Kidney (tissue), 22 donors: ENCODE measurements at places on chromosomes 6 and 20. TPM values are rescaled to one million over a fixed set of nuclear protein-coding genes. Genes with fewer than 3 reads are reported as not detected.

DNA sequence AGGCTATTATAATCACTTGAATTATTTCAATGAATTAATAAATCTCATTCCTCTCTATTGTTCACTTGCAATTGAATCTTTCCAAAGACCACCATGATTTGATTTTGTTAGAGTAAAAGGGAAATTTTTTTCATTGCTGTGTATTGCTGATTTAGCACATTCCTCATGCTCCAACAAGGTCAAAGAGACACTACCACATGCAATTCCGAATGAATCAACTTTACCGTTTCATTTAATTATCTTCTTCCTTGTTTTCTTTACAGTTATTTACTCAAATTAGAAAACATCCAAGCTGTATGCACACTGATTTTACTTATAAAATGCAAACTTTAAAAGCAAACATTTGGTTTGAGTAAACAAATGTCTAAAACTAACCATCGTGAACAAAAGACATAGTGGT lies 967 bp downstream of the KIAA0408 start:
- DNase-seq, result no peak

DNA sequence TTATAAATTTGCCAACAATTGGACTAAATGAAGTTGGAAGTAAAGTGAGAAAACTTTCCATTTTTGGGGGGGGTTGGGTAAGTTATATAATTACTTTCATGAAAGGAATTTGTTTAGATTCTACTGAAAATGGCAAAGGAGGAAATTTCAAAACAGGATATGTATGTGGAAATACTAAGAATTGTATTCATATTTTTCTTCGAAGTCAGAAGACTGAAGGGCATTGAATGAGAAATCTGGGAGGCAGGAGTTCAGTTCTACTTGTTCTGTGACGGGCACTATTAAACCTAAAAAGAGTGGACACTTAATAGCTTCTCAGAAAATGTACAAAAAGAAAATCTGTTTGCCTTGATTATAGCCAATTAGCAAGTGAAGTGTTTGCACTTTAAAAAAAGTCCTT lies 114.7 kb downstream of the PRIM2 start:
- no peak for DNase-seq

GRCh38 chr20:5197847-5198650 lies 71.2 kb downstream of the CDS2 start:
- no peak for DNase-seq

GRCh38 chr20:62047666-62048345 lies 17.9 kb downstream of the TAF4 start:
- no peak for DNase-seq

Gene LY6G6C
- total RNA-seq, result not detected

Gene FGD2
- total RNA-seq, result 49.5 TPM

Gene MANEA
- total RNA-seq, result 15.6 TPM

Gene FAM209B
- not detected for total RNA-seq

Gene TSPO2
- total RNA-seq, result 0.44 TPM

Gene RIPOR3
- 14.6 TPM for total RNA-seq
